Activated CD4-positive, alpha-beta T cell treated with anti-CD3 and anti-CD28 coated beads, Interleukin-2, amount 10 ng/mL, durations not matched to agents 24 days and 14 days (primary cell): ENCODE measurements at places on chromosomes 1 and 21. TPM values are rescaled to one million over a fixed set of nuclear protein-coding genes. Genes with fewer than 3 reads are reported as not detected.

DNA sequence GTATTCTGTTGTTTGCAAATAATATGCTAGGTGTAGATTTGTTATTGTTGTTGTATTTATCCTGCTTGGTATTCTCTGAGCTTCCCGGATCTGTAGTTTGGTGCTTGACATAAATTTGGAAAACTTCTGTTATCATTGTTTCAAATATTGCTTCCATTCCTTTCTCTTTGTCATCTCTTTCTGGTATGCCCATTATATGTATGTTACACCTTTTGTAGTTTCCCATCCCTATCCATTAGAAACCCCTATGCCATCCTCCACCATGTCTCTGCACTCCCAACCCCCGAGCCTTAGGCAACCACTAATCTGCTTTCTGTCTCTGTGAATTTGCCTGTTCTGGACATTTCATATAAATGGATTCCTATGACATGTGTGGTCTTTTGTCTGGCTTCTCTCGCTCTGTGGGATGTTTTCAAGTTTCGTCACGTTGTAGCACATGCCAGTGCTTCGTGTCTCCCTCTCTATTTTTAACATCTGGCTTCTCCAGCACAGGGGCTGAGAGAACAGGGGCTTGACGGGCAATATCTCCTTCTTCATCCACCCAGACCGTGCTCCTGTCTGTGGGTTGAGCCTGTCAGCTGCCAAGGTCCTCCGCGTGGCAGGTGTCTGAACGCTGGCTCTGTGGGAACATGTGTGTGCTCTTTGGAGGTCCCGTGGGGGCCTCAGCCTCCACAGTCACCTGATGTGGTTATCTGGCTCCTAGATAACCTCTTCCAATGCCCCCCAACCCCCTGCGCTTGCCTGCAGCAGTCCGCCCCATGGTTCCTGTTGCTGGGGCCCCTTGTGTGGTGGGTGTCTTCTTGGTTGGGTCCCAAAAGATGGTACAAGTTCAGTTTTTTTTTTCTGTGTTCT lies 32.8 kb upstream of the MAN1C1 start:
- no peak for DNase-seq

DNA sequence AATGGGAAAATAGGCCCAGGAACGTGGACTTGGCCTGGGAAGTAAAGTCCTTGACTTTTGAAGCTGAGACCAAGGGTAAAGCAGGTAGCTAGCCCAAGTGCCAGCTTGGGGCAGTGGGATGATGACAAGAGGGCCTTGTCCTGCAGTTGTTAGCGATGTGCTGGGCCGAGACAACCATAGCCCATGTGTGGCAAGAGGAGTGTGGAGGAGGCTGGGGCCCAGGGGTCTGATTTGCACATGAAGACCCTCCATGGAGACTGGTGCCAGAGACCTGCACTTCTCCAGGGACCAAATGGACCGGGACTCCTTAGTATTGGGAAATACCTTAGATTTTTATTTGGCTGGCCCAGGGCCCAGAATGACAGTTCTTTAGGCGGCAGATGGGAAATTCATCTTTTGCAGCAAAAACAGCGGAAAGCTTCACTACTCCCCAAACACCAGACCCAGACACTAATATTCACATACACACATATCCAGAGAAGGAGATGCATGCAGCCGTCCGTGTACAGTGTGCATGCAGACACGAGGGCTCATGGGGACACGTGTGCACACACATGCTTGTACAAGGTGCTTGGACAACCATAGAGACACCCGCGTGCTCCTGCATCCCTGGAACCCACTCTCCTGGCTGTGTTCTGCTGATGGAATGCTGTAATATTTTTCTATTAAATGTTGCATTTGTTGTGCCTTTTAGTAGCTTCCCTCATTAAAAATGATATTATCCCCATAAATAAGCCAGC lies 78.1 kb upstream of the CSF3R start:
- no peak for DNase-seq

GRCh38 chr1:59936358-59936821 lies 9.8 kb upstream of the CYP2J2 start:
- no peak for DNase-seq

The MASP2 gene
- total RNA-seq = 0.14 and 0.28 TPM in 2 replicates

DNA sequence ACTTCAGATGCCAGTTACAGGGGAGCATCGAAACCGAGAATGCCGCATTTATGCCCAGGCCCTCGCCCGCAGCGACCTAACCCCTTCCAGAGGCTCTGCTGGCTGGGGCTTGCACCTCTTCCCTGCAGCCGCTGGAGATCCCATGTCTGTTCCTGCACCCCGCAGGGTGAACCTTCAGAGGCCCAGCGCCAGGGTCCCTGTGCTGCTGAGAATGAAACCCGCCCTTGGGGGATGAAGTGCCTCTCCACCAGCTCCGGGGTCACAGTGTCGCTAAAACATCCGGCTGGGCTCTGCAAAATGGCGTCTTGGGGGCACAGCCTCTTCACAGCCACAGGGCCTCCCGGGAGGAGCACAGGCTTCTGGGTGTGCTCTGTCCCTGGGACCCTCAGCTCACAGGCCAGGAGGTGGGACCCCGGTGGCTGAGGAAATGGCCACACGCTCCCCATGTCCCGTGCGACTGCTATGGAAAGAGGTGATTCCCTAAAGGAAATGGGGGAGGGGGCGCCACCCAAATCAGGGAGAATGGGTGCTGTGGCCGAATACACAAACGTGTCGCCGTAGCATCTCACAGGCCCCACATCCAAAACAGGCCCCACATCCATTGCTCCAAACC lies 39.9 kb upstream of the TSPEAR start:
- no peak for DNase-seq

DNA sequence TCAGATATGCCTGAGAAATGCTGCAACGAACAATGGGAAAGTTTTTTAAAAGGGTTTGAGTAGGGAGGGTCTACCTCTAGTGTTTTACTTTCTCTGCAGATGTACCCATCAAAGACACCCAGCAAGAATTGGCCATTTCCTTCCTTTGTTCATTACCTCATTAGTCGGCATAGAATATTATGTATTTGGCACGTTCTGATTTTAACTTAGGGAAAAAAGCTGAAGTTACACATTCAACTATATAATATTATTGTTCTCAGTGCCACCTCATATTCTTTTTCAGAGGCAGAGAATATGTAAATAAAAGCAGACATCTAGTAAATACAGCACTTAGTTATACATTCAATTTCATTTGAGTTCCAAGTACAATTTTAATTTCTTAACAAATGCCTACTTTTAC lies 83.7 kb upstream of the PPP2R5A start:
- DNase-seq = no peak

GRCh38 chr1:59397139-59397858 lies 100.4 kb downstream of the FGGY start:
- DNase-seq = no peak

The CD160 gene
- 0.59 TPM in 1 of 2 replicates, not detected in the other for total RNA-seq

The SYT11 gene
- total RNA-seq = 17.8 and 18.5 TPM in 2 replicates

DNA sequence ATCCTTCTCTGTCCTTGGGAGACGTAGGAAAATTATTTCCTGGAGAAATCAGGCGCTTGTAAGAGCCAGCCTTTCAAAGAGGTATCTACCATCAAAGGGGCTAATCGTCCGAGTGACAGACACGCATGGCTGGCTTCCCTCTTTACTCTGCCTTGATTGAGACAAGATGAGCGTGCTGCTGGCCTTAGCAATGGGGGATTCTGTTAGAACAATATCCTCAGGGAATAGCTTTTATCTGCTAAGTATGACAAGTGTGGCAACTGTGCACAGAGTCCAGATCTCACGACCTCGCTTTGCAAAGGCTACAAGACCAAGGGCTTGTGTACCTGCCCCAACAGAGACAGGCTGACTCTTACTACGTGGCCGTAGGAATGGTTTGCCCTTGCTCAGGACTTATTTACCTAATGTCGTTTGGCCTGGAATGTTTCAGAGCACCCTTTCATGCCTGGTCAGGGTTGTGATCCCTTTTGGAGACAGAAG lies 417.1 kb downstream of the KIF26B start:
- DNase-seq = no peak

- no peak for DNase-seq
Observed at GRCh38 chr1:36934061-36934460, 100.3 kb downstream of the GRIK3 start.
